ENCODE measurements at places on chromosomes 16 and 17. TPM values are rescaled to one million over a fixed set of nuclear protein-coding genes. Genes with fewer than 3 reads are reported as not detected.

GRCh38 chr16:81560979-81561657, 116.5 kb downstream of the CMIP start:
- H3K27me3 ChIP-seq: no peaks in the 10 kb centered on the region
- no peaks in the 10 kb centered on the region for H3K36me3 ChIP-seq
- H3K4me3 ChIP-seq: no peak overlapping the region
- H3K4me1 ChIP-seq: no peaks in the 10 kb centered on the region

Gene MMP25
- total RNA-seq: under 0.01 TPM

GRCh38 chr17:77872199-77872598, 86.3 kb upstream of the TNRC6C start:
- no peak for DNase-seq
- H3K4me1 ChIP-seq: no peaks in the 10 kb centered on the region
- no peaks in the 10 kb centered on the region for H3K36me3 ChIP-seq
- no peak overlapping the region for H3K4me3 ChIP-seq
- peaks cover 8% of the 10 kb centered on the region for H3K27me3 ChIP-seq

Gene ITGB3
- 59.3 TPM for total RNA-seq

Gene CTRB2
- not detected for total RNA-seq

Gene RDM1
- total RNA-seq: not detected

Gene PHF12
- total RNA-seq: 42.7 TPM

DNA sequence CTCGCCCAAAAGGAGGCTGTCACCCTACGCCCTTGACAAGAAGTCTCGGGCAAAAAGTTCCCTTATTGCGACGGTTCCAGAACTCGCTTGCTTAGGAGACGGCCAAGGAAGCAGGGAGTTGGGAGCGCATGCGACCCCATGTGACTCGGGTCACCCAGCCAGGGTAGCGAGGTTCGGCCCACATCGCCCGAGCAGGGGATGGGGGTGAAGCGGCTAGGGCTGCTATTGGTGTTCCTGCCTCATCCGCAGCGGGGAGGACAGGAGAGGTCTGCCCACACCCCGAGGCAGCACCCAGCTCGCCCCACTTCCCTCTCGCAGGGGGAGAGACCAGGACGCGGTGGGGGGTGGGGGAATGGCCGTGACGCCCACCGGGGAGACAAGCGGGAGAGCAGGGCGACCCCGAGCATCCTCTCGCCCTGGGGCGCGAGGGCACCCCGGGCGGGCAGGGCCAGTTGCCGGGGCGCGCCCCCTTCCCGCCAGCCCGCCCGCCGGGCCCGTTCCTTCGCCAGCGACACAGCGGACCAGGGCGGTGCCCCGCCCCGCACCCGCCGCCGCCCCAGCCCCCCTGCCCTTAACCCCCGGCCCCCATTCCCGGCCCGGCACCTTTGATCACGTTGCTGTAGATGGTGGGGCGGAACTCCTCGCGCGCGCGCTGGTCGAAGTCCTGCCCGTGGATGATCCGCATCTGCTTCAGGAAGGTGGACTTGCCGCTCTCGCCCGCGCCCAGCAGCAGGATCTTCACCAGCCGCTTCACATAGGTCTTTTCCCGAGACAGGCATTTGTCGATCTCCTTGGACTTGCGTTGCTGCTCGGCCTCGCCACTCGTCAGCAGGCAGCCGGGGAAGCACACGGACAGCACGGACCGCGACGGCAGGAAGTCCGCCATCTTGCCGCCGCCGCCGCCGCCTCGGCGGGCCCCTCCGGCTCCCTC, 567 bp downstream of the GNA13 start:
- peaks cover 11% of the 10 kb centered on the region for H3K36me3 ChIP-seq
- peak overlapping the region; percentile 97 for H3K27ac ChIP-seq

- H3K4me1 ChIP-seq: peaks cover 8% of the 10 kb centered on the region
- no peaks in the 10 kb centered on the region for H3K36me3 ChIP-seq
- H3K4me3 ChIP-seq: no peak overlapping the region
- H3K27ac ChIP-seq: no peak overlapping the region
Measured at GRCh38 chr16:82649766-82650165, 23.0 kb downstream of the CDH13 start.

Gene CX3CL1
- total RNA-seq: 27.4 TPM

DNA sequence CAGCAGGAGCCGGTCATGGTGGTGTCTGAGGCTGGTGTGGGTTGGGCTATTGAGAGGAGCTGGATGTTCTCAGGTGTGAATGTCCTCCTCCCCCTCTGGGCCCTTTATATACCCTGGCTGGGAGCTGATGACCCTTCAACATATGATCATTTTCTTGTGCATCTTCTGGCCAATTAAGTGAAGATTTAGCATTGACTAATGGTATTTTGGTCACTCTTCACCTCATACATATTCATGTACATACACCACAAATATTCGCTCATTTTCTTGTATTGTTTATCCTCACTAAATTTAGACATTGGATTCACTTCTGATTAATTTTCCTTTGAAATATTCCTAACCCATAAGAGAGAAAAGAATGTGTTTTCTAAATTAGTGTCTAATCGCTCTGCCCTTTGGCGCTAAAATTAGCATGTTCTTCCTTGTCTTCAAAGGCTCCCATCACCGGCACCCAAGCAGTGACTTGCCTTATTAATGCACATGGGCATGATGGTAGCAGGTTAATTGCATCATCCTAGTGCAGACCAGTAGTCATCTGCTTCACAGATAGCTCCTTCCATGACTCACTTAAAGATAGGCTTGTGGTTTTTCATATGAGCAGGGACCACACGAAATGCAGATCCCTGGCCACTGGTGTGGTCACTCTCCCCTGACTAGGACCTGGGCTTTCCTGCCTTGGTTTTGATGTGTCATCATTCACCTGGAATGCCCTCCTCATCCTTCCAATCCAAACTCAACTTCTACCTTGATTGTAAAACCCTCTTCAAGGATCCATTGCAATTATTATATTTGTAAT, at the start of gene KRTAP2-4:
Gene KRTAP2-4 (minus strand): TSS at position 51 of the 796 bp plus-strand sequence. CDS start 34 bp downstream, at position 17.
- no peak for DNase-seq
- no peaks in the 10 kb centered on the region for H3K4me1 ChIP-seq
- H3K27me3 ChIP-seq: no peaks in the 10 kb centered on the region

Gene SEC14L5
- total RNA-seq: 1.3 TPM

GRCh38 chr17:28372203-28372944, 880 bp downstream of the SARM1 start:
- no peak for DNase-seq
- no peaks in the 10 kb centered on the region for H3K27me3 ChIP-seq
- H3K27ac ChIP-seq: peak overlapping the region; percentile 82
- peaks cover 34% of the 10 kb centered on the region for H3K4me1 ChIP-seq

DNA sequence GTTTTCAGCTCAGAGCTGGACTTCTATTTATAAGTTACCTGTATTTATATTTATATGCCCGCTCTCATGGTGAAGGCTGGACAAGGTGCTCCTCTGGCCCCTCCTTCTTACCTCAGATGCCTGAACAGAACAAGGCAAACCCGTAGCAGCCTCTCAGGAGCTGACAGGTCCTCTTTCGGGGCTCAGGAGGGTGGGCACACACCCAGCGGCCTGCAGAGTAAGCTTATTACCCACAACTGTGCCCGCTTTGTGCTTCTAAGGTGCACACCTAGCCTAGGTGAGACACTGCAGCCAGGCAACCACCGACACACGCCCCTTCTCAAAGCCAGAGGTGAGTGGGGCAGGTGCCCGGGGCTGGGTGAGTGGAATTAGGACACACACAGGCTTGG, 5.3 kb downstream of the NKIRAS2 start:
- peaks cover 29% of the 10 kb centered on the region for H3K4me1 ChIP-seq
- H3K4me3 ChIP-seq: no peak overlapping the region
- H3K27me3 ChIP-seq: peaks cover 34% of the 10 kb centered on the region
- peak overlapping the region; percentile 10 for H3K27ac ChIP-seq
- DNase-seq: no peak
